ENCODE measurements at places on chromosomes 4 and X. TPM values are rescaled to one million over a fixed set of nuclear protein-coding genes. Genes with fewer than 3 reads are reported as not detected.

- no peak for DNase-seq
Observed at GRCh38 chrX:75648803-75649588, 126.2 kb upstream of the ZDHHC15 start.

GRCh38 chr4:176134670-176135069 is 60.7 kb downstream of the SPATA4 start:
- no peak for DNase-seq

- no peak for DNase-seq
Observed at GRCh38 chrX:31702222-31702621, 630.4 kb upstream of the FTHL17 start.

DNA sequence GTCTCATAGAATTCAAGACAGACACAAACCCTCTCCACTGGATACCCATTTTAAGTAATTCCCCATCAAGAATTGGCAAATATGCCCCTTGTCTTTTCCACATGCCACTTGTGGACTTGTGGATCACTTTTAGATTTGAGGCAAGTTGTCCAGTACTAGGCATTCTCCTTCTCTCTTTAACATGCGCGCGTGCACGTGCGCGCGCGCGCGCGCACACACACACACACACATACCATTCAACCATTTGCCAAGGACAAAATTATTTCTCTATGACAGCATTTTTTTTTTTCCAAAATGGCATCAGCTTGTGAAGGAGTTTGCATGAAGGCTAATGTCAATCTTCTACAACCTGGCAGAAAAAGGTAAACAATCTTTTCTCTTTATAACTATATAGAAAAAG is 1325.7 kb upstream of the IGFBP7 start:
- no peak for DNase-seq

- peak; percentile 84 for DNase-seq
Observed at GRCh38 chr4:1009542-1010394, 1.7 kb upstream of the FGFRL1 start.

- no peak for DNase-seq
Observed at GRCh38 chr4:77443941-77444340, 161.7 kb upstream of the CXCL13 start.

DNA sequence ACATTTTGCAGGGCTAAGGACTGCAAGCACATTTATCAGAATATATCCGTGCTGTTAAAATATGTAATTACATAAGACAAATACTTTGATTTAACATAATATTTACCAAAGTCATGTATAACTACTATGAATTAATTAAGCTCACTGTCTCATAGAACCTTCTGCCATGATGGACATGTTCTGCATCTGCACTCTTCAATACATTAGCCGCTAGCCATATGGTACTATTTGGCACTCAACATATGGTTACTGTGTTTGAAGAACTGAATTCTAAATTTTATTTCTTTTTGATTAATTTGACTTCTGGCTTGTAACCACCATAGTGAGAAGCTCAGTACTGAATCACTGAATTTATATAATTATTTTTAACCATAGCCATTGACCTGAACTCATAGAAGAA is 427.0 kb upstream of the TRAM1L1 start:
- DNase-seq: no peak

- no peak for DNase-seq
Observed at GRCh38 chrX:68060506-68061205, 372.6 kb downstream of the OPHN1 start.

DNA sequence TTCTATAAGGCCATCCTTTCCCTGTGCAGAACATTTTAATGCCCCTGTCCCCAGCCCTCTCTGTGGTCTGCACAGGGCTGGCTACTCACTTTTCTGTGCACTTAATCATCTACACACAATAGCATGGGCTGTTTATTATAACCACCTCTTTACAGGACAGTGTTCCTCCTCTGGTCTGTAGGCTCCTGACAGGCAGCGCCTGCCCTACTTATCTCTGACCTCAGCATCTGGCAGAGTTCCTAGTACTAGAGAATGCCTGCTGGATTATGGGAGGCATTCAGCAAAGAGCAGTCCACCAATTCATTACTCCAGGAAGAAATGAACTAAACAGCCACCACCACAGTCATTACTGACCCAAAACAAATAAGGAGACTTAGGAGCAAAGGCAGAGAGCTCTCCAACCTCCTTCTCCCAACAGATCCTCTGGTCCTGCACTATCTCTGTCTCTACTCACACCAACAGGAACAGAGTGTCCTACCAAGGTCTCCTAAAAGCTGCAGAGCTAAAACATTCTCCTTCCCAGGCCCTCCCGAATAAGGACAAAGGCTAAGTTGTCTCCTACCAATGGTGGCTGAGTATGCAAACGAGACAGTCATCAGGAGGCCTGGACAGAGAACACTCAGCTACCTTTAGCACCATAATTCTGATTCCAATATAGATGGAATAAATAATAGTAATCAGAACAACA is 279.2 kb downstream of the QDPR start:
- DNase-seq: no peak

The TDO2 gene
- total RNA-seq: not detected

The OPRPN gene
- not detected for total RNA-seq

The ADGRG2 gene
- total RNA-seq: not detected

The ARHGEF6 gene
- total RNA-seq: 11.1 TPM

The PAK3 gene
- 0.75 TPM for total RNA-seq

The MAGEA4 gene
- not detected for total RNA-seq
